ENCODE measurements at places on chromosomes 11 and 22. TPM values are rescaled to one million over a fixed set of nuclear protein-coding genes. Genes with fewer than 3 reads are reported as not detected.

DNA sequence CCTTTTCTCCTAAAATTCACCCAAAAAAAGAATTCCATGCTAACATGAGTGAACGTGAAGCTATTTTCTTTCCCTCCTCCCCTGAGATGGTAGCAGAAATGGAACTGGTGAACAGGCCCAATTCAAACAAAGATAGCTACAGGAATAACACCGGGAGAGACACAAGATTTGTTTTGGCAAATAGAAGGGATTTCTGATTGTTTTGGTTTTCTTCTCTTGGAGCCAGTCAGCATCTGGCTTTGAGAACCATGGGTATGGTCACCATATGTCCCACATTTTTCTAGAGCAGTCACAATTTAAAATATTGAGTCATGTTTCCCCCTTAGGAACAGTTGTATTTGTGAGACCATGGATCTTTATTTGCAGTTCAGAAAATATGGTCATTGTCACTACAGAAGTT is 214.1 kb downstream of the FAM76B start:
- H3K36me3 ChIP-seq, result no peaks in the 10 kb centered on the region
- H3K4me1 ChIP-seq, result no peaks in the 10 kb centered on the region
- H3K27ac ChIP-seq, result no peak overlapping the region
- no peak for DNase-seq
- H3K4me3 ChIP-seq, result no peak overlapping the region
- H3K27me3 ChIP-seq, result no peaks in the 10 kb centered on the region

- H3K4me3 ChIP-seq, result no peak overlapping the region
- no peaks in the 10 kb centered on the region for H3K36me3 ChIP-seq
- peaks cover 31% of the 10 kb centered on the region for H3K4me1 ChIP-seq
- H3K27me3 ChIP-seq, result no peaks in the 10 kb centered on the region
These were observed 1.2 kb upstream of the CCDC86 start for GRCh38 chr11:60840470-60841430.

The MUC15 gene
- not detected for total RNA-seq

DNA sequence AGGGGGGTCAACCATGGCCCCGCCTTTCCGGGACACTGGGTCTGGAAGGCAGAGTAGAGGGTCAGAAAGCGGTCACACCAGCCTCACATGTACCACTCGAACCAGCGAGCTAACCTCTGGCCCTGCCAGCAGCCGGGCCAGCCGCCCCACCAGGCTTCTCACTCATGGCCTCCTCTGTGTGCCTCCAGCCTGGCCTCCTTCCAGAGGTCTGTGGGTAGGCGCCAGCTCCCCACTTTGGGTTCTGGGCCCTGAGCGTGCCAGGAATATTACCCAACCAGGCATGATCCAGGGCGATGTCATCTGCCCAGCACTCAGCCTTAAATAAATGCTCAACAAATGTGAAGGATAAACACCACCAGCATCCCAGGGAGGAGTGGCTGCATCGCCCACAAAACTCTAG is 5.8 kb downstream of the SCUBE1 start:
- H3K27ac ChIP-seq, result no peak overlapping the region
- H3K4me1 ChIP-seq, result no peaks in the 10 kb centered on the region
- H3K36me3 ChIP-seq, result no peaks in the 10 kb centered on the region
- H3K27me3 ChIP-seq, result peaks cover 19% of the 10 kb centered on the region
- H3K4me3 ChIP-seq, result no peak overlapping the region

DNA sequence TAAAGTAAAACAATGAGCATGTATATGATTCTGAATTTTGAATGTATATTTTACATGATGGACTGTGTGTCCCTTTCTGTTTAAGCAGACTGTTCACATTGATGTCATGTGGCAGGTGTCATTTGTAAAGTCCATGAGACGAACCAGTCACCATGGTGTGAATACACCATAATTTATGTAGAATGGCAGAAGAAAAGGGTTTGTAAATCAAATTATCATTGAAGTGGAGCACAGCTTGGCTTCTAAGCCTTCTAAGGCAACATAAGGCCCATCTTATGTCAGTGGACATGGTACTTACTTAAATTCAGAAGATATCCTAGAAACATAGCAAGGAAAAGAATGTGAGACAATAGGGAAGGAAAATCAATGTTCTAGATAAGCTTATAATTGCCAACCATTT is 4.4 kb downstream of the MAP6 start:
- no peaks in the 10 kb centered on the region for H3K36me3 ChIP-seq
- H3K27ac ChIP-seq, result no peak overlapping the region
- H3K4me3 ChIP-seq, result no peak overlapping the region
- H3K4me1 ChIP-seq, result peaks cover 19% of the 10 kb centered on the region
- peaks cover 84% of the 10 kb centered on the region for H3K27me3 ChIP-seq

The APOL5 gene
- total RNA-seq, result not detected

The KRTAP5-11 gene
- total RNA-seq, result not detected

All from transverse colon (tissue), 4 donors.